Karpas-422 (cell line): ENCODE measurements at places on chromosomes 7 and 10. TPM values are rescaled to one million over a fixed set of nuclear protein-coding genes. Genes with fewer than 3 reads are reported as not detected.

DNA sequence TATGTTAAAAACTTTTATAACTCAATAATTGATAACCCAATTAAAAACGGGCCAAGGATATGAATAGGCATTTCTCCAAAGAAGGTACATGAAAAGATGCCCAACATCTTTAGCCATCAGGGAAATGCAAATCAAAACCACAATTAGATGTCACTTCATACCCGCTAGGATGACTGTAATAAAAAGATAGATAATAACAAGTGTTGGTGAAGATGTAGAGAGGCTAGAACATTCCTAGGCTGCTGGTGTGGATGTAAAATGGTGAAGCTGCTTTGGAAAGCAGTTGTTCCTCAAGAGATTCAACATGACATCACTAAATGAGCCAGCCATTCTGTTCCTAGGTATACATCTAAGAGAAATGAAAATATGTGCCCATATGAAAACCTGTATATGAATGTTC, 35.6 kb downstream of the CAMK1D start:
- DNase-seq = no peak

- no peak for DNase-seq
These were observed 47.8 kb downstream of the HERPUD2 start for GRCh38 chr7:35647171-35647574.

- no peak for DNase-seq
These were observed 279.9 kb upstream of the NEBL start for GRCh38 chr10:21176934-21177480.

- DNase-seq = no peak
These were observed 188.7 kb downstream of the EMX2 start for GRCh38 chr10:117731121-117731791.

GRCh38 chr10:88642963-88643362, 21.3 kb upstream of the LIPF start:
- no peak for DNase-seq

DNA sequence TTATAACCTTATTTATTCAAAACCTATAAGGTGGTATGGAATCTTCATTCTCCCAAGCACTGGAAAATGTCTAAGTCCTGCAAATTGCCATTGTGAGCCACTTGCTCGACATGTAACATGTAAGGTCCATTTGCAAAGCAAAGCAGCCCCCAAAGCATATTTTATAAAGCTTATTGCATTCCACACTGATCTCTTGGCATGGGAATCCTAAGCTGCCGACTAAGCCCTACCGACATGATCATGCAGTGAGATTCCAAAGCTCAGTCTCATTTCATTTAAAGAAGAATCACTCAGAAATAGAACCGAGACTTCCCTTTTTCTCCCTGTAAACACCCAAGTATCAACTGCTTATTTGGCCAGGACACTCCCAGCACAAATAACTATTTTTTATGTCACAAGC, 333.4 kb upstream of the MYO3A start:
- DNase-seq = no peak

DNA sequence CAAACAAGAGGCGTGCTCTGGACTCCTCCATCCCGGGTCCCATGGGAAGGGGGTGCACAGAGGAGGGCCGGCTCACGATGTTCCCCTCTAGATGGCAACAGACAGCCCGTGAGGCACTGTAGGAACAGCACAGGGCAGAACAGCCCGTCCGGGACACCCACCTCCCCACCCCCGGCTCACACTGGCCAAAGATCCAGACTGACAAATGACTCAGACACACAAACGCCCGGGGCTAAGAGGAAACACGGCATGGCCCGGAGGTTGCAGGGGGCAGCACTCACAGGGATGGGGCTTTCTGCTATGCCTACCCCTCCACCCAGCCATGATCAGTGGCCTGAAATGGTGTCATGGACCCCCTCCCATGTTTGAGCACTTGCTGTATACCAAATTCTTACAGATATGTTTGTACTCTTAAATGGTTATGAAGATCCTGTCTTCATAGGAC, 4.9 kb upstream of the ELN start:
- no peak for DNase-seq

DNA sequence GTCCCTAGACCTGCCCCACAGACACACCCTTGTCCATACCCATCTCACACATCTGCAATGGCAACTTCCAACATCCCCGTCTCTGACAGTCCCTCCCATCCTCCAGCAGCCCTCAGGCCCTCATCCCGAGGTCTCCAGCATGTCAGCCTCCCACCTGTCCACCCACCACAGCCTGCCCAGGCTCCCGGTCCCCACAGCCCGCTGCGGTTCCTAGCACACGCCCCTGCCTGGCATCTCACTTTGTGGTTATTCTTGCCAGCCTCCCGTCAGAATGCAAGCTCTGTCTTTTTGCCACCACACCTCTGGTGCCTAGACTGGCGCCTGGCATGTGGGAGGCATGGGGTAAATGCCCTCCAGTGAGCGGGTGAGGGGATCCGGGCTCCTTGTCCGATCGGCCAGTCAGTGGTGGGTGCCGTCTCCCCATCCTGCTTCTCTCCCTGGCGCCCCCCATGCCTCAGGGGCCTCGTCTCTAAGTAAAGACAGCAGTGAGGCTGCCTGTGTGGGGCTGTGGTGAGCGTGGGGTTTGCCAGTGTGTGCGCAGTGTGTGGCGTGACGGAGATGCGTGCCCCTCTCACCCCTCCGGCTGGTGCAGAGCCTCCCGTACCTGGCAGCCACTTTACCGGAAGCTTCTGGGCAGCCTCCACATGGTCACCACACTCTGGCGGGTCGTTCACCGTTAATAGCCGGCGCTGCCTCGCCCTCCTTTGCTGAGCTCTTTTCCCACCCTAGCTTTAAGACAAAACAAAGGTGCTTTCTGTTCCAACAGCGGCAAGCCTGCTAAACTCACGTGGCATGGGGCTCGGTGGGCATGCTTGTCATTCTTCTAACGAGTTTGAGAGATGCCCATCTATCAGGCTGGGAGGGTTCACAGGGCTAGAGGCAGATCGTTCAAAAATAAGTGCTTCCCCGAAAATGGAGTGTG, 28.5 kb upstream of the TTYH3 start:
- no peak for DNase-seq

DNA sequence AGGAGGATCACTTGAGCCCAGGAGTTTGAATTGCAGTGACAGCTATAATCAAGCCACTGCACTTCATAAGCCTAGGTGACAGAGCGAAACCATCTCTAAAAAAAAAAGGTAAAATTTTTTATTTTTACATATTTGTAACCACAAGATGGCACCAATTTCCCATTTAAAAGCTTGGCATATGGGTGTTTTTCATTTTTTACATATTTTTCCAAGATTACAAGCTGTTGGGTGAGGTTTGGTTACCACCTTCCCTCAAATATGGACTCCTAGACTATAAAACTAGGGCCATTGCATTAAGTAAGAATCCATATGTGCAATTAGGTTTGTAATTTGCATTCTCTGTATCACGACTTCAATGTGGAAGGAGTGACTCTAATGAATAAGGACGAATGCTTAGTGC, 129.3 kb upstream of the ACBD5 start:
- DNase-seq = peak; percentile 68

DNA sequence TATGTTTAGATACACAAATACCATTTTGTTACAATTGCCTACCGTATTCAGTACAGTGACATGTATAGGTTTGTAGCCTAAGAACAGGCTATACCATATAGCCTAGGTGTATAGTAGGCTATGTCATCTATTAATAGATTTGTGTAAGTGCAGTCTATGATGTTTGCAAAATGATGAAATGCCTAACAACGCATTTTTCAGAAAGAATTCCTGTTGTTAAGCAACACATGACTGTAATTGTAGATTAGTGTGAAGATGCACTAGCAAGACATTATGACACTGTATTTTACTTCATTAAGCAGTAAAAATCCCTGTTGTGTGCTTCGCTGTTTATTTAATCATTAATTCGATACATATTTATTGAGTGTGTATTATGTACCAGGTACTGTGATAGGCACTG, 446.0 kb downstream of the SUGCT start:
- no peak for DNase-seq

- no peak for DNase-seq
These were observed 210.3 kb downstream of the CHRM2 start for GRCh38 chr7:137078781-137079180.

DNA sequence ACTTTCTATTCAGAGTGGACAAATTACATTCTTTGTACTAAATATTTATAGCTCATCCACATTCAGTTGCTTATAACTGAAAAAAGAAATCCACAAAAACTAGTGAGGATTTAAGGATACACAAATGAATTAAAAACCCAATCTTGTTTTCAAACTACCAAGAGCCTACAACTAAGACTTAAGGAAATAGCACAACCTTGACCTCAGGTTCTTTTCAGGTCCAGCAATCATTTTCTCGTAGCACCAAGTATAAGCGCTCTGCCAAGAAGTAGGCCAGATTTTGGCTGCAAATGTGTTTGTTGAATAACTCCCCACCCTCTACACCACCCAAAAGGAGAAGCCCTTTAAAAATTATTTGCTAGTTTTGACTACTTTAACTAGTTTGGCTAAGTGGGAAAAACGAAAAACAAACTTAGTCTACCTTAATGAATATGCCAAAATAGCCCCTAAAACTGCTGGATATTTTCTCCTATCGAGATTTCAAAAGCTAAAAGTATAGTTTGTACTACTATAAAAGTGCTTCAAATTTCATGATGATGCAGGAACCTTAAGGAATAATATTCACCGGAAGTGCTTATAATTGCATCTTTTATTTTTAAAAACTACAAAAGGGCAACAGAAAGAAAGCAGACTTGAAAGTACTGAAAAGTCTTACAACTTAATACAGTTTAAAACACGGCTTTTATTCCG, 2.7 kb upstream of the KMT2E start:
- DNase-seq = peak; percentile 52

DNA sequence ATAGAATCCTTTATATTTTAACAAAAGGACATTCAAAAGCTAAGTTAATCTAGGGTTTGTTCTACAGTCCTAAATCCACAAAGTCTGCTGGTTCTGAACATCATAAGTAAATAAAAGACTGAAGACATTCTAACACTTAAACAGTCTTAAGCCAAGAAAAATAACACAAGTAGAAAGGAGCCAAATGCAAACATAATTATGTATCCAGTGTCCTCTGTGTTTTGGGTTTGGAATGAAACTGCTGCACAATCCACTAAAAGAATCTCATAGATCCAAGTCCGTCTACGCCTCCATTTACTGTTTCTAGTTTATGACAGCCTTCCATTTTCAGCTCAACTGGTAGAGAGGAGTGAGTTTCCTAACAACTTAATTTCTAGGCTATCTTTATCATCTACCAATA, 623.6 kb upstream of the FZD8 start:
- DNase-seq = no peak

- no peak for DNase-seq
These were observed 1164.2 kb upstream of the LRRN3 start for GRCh38 chr7:109926738-109927137.

- no peak for DNase-seq
These were observed 29.0 kb upstream of the BMS1 start for GRCh38 chr10:42753507-42754154.

GRCh38 chr10:90919683-90920574, 958 bp downstream of the ANKRD1 start:
- no peak for DNase-seq

GRCh38 chr10:96918214-96919002, 86.3 kb downstream of the LCOR start:
- no peak for DNase-seq

GRCh38 chr10:49398000-49398861, 2.3 kb upstream of the DRGX start:
- DNase-seq = no peak

GRCh38 chr7:96713037-96713436, 3.4 kb upstream of the SEM1 start:
- no peak for DNase-seq

- DNase-seq = no peak
These were observed 8.0 kb downstream of the SLC18A2 start for GRCh38 chr10:117248750-117249465.

DNA sequence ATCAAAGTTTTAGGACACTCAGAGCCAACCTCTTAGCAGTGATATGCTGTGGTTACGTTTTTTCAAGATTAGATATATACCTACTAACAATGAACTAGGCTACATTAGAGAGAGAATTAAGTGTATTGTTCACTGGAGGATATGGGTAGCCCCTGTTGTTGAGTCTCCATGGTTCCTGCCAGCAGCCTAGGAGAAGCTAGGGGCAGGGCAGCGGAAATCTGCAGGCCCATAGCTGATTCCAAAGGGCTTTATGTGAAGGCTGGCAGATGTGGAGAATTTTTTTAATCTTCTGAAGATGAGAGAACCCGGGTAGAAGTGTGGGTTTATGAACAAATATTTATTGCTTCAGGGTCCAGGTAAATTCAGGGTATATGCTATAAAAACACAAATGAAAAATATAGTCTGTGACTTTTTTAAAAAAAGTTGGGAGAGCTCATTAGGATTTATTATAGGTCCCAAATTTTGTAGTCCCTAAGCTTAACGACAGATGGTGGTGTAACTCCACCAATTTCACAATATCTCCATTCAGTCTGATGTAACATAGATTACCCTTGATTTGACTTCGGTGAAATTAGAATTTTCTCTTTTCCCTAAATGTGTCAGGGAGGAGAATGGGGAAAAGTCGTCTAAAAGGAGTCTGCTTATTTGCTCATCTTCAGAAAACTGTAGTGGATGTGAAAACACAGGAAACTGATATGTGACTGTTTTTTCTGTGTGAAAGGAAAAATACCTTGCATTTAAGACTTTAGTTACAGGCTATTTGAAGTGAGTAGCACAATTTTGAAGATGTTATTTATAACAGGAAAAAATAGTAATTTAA, 163.0 kb upstream of the PPP1R3A start:
- peak; percentile 57 for DNase-seq

DNA sequence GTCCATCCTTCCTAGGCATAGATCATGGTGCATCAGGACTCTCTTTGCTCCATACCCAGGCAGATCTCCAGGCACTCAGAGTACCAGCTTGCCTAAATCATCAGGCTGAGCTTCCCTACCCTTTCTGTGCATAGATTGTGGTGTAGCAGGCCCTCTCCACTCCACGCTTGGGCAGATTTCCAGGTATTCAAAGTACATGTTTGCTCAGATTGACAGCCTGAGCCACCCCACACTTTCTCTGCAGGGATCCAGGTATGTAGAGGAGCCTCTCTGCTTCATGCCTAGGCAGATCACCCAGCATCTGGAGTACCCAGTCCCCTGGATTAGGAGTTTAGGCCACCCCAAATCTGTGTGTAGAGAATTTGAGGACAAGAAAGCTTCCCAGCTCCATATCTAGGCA, 957.4 kb upstream of the LRRTM3 start:
- no peak for DNase-seq

GRCh38 chr10:22649390-22649841, 65.0 kb downstream of the PIP4K2A start:
- DNase-seq = no peak

- no peak for DNase-seq
These were observed 185.6 kb downstream of the CXCL12 start for GRCh38 chr10:44199267-44199666.

CACNA2D1 gene
- not detected in 2 replicates for total RNA-seq

FGFR2 gene
- not detected in 2 replicates for total RNA-seq

UPK3BL2 gene
- 19.8 and 49.4 TPM in 2 replicates for total RNA-seq

TEX36 gene
- not detected in 2 replicates for total RNA-seq

ASAH2 gene
- total RNA-seq = 8.7 and 20.0 TPM in 2 replicates

FAM25G gene
- not detected in 2 replicates for total RNA-seq

LRGUK gene
- total RNA-seq = 1.7 and 1.9 TPM in 2 replicates

CDK1 gene
- 54.4 and 129 TPM in 2 replicates for total RNA-seq
